Myometrial cell (primary cell): ENCODE measurements at places on chromosomes 7 and 10. TPM values are rescaled to one million over a fixed set of nuclear protein-coding genes. Genes with fewer than 3 reads are reported as not detected.

NKX2-3 gene
- not detected in 2 replicates for total RNA-seq

GOLGA7B gene
- not detected in 2 replicates for total RNA-seq

PAX4 gene
- not detected in 2 replicates for total RNA-seq

KCNH2 gene
- total RNA-seq = 8.7 and 10.7 TPM in 2 replicates

SLC39A12 gene
- not detected in 2 replicates for total RNA-seq

FRAT2 gene
- 4.9 and 6.2 TPM in 2 replicates for total RNA-seq

HOXA10 gene
- 22.7 and 24.8 TPM in 2 replicates for total RNA-seq

H2BK1 gene
- total RNA-seq = not detected in 2 replicates

SCART1 gene
- under 0.01 and 0.18 TPM in 2 replicates for total RNA-seq

TCAF2 gene
- total RNA-seq = 0.89 and 3.2 TPM in 2 replicates

NCF1 gene
- total RNA-seq = not detected in 2 replicates

WDR37 gene
- total RNA-seq = 15.6 and 23.0 TPM in 2 replicates

FAM25G gene
- not detected in 2 replicates for total RNA-seq

MINDY4 gene
- 8.5 and 11.2 TPM in 2 replicates for total RNA-seq

C10orf53 gene
- total RNA-seq = not detected in 2 replicates

MRLN gene
- not detected in 2 replicates for total RNA-seq

LIPM gene
- total RNA-seq = not detected in 2 replicates

LIPK gene
- not detected in 2 replicates for total RNA-seq

ARHGAP22 gene
- total RNA-seq = 27.6 and 33.2 TPM in 2 replicates

CRYGN gene
- not detected in 2 replicates for total RNA-seq

TTYH3 gene
- 46.8 and 50.2 TPM in 2 replicates for total RNA-seq

PRRT4 gene
- not detected in 2 replicates for total RNA-seq
